ENCODE measurements at places on chromosomes 4 and X. TPM values are rescaled to one million over a fixed set of nuclear protein-coding genes. Genes with fewer than 3 reads are reported as not detected.

DNA sequence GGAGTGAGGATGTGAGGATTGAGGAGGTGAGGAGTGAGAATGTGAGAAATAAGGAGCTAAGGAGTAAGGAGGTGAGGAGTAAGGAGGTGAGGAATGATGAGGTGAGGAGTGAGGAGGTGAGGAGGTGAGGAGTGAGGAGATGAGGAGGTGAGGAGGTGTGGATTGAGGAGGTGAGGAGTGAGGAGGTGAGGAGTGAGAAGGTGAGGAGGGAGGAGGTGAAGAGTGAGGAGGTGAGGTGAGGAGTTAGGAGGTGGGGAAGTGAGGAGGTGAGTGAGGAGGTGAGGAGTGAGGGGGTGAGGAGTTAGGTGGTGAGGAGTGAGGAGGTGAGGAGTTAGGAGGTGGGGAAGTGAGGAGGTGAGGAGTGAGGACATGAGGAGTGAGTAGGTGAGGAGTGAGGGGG lies 74.8 kb upstream of the MXD4 start:
- no peak for DNase-seq

The SLC10A7 gene
- total RNA-seq = 5.6 TPM

The CFI gene
- total RNA-seq = 1.7 TPM

The ZNF185 gene
- 4.0 TPM for total RNA-seq

- peak; percentile 6 for DNase-seq
Observed at GRCh38 chr4:102263024-102263787, 82.1 kb downstream of the SLC39A8 start.

DNA sequence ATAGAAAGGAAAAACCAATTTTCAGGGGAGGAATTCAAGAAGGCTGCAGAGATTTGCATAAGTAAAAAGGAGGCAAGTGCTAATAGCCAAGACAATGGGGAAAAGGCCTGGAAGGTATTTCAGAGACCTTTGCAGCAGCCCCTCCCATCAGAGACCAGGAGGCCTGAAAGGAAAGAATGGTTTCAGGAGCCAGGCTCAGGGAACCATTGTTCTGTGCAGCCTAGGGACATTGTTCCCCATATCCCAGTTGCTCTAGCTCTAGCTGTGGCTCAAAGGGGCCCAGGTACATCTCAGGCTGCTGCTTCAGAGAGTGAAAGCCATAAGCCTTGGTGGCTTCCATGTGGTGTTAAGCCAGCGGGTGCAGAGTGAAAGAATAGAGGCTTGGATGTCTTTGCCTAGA lies 24.0 kb downstream of the NAP1L3 start:
- DNase-seq = no peak

DNA sequence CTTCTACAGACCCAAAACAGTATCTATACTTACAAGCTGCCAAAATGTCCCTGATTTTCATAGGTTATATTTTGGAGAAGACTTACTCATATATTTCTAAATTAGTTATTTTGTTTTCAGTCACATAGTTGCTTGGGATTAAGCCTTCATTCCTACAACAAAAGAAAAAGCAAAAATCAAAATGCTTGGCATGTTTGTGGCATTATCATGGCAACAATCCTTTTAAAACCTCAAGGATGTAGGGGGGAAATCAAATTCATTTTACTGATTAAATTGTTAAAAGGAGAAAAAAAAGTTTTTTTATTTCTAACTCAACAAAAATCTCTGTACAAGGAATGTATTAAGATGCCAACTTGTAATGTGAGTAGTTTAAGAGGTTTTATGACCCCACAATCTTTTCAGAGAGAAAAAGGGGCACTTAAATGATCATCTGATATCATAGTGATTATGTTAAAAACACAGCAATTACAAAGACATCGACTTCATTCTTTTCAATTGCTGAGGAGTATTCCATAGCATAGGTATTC lies 23.5 kb downstream of the TXK start:
- DNase-seq = no peak

DNA sequence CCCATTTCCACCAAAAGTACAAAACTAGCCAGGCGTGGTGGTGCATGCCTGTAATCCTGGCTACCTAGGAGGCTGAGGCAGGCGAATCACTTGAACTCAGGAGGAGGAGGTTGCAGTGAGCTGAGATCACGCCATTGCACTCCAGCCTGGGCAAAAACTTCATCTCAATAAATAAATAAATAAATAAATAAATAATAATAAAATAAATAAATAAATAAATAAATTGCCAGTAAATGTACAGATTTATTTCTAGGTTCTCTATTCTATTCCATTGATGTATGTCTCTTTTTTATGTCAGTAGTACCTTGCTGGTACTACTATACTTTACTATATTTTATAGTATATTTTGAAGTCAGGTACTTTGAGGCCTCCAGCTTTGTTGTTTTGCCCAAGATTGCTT lies 43.7 kb downstream of the MAGEC1 start:
- no peak for DNase-seq

The TMPRSS11F gene
- 0.69 TPM for total RNA-seq

DNA sequence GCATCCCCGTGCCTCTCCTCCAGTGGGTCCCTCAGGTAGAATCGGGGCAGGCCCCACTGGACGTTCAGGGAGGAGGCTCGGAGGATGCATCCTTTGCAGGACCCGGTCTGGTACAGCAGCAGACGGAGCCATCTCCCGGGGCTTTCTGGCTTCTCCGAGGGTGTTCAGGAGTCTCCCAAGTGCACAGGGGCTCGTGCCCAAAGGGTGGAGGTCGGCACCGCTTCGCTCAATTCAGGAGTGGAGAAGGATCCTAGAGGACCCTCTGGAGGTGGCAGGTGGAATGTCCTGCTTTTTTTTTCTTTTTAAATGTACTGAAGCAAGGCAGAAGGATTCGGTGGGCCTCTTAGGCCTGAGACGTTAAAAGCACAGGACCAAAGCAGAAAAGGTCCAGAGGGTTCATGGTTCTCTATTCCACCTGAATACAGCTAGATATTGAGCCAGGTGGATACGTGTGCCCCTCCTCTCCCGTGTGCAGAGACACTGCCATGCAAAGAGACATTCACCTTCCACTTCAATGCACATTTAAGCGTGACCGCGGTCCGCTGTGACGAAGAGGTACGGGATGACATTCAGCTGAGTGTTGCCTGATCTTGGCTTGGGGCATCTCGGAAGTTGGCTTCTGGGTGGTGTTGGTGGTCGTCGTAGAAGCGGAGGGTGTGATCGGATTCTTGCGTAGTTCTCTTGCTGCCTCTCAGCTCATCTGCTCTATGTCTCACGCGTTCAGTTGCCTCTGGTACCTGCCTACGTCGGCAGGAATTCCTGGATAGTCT lies 281.2 kb upstream of the AGTR2 start:
- no peak for DNase-seq

The CSAG1 gene
- total RNA-seq = 20.9 TPM

- DNase-seq = no peak
Observed at GRCh38 chrX:131317326-131317725, 28.2 kb upstream of the IGSF1 start.

DNA sequence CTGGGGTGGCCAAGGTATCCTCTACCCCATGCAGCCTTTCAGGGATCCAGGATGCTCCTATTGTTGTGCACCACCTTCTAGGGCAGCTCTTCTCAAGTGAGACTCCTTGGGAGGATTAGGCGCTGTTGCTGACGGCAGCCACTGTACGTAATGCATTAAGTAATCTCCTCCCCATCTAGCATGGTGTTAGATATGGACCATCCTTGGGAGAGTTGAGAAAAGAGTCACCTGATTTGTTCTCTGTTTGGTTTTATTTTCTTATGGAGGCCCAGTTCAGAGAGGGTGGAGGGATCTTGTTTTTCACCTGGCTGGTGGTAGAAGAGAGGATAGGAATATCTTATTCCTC lies 46.4 kb downstream of the GYG2 start:
- DNase-seq = no peak

The WDR1 gene
- 394 TPM for total RNA-seq

GRCh38 chrX:87140800-87141483 lies 376.7 kb upstream of the KLHL4 start:
- no peak for DNase-seq

DNA sequence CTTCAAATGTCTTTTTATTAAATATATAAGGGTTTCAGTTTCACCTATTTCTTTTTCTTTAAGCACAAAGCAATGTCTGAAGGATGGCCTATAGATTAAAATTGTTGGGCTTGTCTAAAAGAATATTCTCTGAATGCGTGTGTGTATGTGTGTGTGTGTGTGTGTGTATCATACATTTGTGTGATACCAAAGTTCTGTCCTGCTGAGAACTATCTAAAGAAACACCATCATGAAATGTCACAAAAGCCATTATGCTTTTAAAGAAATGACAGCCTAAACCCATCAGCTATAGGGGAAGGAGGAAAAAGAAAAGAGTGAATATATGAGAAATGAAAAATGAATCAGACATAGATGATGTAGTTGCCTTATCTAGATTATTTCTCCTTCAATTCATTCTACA lies 1501.5 kb upstream of the TENM3 start:
- no peak for DNase-seq

DNA sequence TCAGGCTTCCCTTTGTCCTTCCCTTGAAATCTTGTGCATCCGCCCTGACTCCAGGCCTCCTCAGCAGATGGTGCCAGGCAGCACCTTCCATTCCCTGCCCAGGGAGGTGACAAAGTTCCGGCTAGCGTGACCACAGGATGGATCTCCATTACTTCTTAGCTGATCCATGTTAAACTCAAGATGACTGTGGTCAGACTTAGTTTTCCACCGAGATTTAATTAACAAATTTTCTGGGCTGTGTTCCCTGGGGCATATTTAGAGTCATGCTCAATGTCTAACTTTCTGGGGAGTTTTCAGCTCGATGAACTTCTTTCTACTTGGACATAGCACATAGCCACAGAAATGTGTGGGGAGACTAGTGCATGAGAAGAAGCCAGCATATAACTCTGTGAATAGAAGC lies 215.1 kb upstream of the SFRP2 start:
- DNase-seq = no peak

The HPSE gene
- 2.1 TPM for total RNA-seq

The NPY2R gene
- total RNA-seq = not detected

The OTUD6A gene
- not detected for total RNA-seq

- no peak for DNase-seq
Observed at GRCh38 chrX:129723511-129723910, 15.3 kb upstream of the XPNPEP2 start.

GRCh38 chr4:3612934-3613333 lies 80.7 kb upstream of the LRPAP1 start:
- no peak for DNase-seq
